ENCODE measurements at places on chromosomes 2 and 18.

DNA sequence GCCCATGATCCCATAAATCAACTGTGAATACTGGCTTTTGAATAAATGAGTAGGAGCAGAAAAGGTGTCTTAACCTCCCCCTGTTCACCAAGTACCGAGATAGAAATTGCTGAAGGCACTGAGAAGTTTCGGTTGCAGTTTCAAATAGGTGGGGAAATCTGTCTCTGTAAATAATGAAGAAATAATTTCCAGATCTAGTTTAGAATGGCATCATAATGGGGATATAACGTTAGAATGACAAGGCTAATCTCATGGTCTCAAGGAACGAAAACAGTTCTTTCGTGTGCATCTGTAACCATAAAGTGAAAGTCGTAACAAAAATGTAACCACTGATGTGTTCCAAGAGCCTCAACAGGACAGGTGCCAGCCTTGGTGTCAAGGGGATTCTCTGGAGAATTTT lies 49.9 kb upstream of the TMEM18 start:
- no peak for ATAC-seq

- no peak for ATAC-seq
Measured at GRCh38 chr2:226678422-226678821, 121.2 kb downstream of the IRS1 start.

- ATAC-seq = no peak
Measured at GRCh38 chr2:1749489-1750119, 5.3 kb upstream of the PXDN start.

DNA sequence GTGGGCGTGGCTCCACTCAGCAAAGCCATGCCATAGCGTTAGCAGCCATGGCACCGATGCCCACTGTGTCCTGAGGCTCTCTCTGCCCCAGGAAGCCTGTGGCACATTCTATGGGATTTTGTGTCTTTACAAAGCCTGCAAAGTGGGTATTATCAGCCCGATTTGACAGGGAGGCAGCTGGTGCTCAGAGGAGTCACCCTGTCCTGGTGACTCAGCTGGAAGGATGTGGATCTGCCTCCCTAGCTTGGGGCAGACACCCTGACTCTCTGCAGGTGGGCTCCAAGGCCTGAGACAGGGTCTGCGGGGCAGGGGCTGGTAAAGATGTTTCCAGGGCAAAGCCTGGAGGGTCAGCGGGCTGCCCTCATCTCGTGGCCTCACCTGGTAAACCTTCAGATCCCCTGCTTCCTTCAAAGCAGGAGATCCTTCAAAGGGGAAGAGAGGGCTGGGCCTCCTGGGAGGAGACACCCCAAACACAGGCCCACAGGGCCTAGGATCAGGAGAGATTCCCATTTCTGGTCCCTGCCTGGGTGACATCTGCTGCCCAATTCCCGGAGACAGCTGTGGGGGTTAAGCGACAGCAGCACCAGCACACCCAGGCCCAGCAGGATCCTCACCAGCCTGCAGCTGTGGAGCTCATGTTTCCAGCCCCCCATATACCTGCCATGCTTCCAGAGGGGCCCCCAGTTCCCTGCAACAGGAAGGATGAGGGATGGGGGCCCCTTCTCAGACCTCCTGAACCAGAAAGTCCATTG lies 3.0 kb upstream of the ASB1 start:
- ATAC-seq = no peak

GRCh38 chr2:151733771-151734672 lies at the start of gene NEB:
Gene NEB, minus strand, starts transcription at chr2:151734476. Its CDS starts 1,320 bp downstream, at chr2:151733156.
- no peak for ATAC-seq

DNA sequence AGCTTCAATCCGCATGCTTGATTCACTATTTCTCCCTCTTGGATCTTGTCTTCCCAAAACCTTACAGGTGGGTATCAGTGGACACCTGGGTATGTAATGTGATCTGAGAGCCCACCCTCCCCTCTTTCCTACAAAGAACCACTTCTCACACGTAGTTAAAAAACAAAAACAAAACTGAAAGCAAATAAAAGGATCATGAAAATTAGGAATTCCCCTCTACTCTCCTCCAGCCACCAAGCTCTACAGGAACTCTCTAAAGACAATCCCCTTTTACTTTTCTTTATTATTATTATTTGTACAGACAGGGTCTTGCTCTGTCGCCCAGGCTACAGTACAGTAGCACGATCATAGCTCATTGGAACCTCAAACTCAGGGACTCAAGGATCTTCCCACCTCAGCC lies 40.8 kb upstream of the MYO1B start:
- ATAC-seq = no peak

GRCh38 chr18:54718408-54718773 lies 109.9 kb upstream of the RAB27B start:
- ATAC-seq = no peak

DNA sequence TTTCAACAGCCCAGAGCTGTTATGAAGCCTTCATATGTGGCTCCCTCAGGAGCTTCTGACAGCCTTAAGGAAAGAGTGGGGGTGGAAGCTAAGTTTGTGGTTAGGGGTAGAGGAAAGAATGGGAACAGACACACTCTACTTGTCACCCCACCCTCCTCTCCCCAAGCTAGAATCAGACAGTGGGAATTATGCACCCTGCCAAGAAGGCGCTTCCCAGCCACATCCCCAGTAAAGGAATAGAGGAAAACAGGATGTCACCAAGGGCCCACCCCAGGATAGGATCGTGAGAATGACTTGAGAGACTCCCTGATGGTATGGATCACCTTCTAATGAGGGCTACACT lies 32.4 kb upstream of the EML4 start:
- ATAC-seq = no peak

GRCh38 chr2:111139637-111140317 lies 19.1 kb downstream of the BCL2L11 start:
- no peak for ATAC-seq

GRCh38 chr2:50492477-50492851 lies 539.5 kb downstream of the NRXN1 start:
- peak; percentile 94 for ATAC-seq

GRCh38 chr2:64781711-64782390 lies 128.1 kb upstream of the SERTAD2 start:
- no peak for ATAC-seq

DNA sequence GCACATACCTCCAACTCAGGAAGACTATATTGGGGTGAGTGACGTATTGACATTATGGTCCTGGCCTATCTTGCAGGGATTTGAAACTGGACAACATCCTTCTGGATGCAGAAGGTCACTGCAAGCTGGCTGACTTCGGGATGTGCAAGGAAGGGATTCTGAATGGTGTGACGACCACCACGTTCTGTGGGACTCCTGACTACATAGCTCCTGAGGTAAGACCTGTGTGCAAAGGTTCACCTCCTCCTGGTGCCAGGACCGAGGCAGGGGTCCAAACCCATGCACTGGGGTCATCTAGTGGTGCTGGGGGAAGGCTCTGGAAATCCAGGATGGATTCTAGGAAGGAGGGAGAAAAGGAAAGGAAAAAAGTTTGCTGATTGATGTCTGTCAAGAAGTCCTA lies 152.2 kb upstream of the EPAS1 start:
- no peak for ATAC-seq

DNA sequence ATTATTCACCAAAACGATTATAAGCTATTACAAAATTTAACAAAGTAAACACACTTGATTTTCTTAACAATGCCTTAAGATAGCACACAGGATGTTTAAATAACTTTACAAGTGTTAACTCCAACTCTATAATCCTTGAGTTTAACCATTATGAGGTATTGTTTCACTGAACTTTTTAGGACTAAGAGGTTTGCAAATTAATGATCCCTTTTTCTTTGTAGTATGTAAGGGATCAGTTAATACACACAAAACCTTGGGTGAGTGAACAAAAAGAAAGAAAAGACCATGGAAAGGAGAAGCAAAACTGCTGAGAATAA lies 21.5 kb upstream of the TFPI start:
- ATAC-seq = no peak

Measured in SK-N-SH treated with all-trans-retinoic acid at 6 μM for 48 hours (cell line).